ENCODE measurements at places on chromosomes 12 and 14.

GRCh38 chr12:53113136-53113705 is 9.9 kb downstream of the SOAT2 start:
- no peak for DNase-seq

DNA sequence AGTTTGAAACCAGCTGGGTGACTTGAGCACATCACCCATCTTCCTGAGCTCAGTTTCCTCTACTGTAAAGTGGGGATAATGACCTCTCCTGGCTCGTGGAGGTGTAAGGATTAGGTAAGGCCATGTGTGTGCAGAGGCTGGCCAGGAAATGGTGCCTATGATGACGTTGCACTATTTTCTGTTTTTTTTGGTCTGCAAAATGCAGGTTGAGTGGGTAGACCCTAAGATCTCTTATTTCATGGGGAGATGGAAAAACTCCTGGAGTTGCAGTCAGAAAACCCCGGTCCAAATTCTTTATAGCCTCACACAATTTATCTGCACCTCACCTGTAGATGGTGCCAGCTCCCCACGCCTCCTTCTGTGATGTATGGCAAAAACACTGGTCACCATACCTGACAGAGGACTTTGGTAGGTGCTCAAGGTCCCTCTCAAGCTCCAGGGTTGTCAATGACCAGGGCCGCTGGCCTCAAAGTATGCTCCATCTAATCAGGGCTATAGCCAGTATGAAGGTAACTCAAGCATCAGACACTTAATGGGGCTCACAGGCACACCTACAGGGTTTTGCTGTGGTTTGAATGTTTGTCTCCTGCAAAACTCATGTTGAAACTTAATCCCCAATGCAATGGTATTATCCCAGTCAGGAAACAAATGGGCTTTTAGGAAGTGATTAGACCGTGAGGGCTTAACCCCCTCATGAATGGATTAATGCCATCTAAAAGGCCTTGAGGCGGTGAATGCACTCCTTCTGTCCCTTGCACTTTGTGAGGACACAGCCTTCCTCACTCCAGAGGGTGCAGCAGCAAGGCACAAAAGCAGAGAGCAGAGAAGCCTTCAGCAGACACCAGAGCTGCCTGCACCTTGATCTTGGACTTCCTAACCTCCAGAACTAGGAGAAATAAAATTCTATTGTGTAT is 17.6 kb downstream of the C14orf132 start:
- DNase-seq, result peak; percentile 73

DNA sequence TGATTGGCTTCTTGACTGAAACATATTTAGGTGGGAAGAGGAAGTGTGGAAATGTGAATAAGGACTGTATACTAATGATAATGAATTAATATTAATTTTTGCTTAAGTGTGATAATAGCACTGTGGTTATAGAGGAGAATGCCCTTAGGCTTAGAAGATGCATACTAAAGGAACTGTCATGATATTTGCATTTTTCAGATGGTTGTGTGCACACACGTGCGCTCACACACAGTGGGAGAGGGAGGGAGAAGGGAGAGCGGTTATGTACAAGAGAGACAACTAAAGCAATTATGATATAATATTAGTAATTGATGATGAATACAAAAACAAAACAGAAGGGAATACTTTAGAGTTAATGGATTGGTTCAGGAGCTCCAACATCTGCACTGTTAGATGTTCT is 54.2 kb downstream of the RCOR1 start:
- DNase-seq, result no peak

GRCh38 chr14:33704481-33704880 is 246.4 kb downstream of the EGLN3 start:
- no peak for DNase-seq
